Stimulated activated memory B cell treated with anti-CD40 and anti-IgM and Interleukin-4, amounts not matched to agents 10 μg/mL and 1 μg/mL and 100 μg/mL, for 72 hours (primary cell): ENCODE measurements at places on chromosomes 3 and 15.

DNA sequence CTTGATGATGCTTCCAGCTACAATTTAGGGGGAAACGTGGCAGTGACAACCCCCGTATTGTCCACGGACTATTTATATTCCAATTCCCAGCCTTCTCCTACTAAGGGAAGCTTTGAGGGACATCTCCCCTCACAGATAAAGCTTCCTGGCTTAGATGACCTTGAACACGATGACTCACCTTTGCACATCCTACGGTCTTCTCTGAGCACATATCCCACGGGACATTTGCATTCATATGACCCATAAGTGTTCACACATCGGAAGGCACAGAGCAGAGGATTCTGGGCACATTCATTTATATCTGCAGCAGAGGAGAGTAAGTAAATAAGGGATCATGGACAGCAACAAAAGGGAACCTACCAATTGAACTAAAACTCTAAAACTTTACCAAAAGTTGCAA, 101.5 kb downstream of the DUT start:
- H3K36me3 ChIP-seq: no peaks in the 10 kb centered on the region
- no peaks in the 10 kb centered on the region for H3K4me1 ChIP-seq
- H3K27ac ChIP-seq: no peak overlapping the region
- no peak for ATAC-seq
- H3K27me3 ChIP-seq: no peaks in the 10 kb centered on the region
- no peak overlapping the region for H3K4me3 ChIP-seq

- no peaks in the 10 kb centered on the region for H3K4me1 ChIP-seq
- no peaks in the 10 kb centered on the region for H3K36me3 ChIP-seq
- no peak overlapping the region for H3K4me3 ChIP-seq
- no peak for ATAC-seq
- no peak overlapping the region for H3K27ac ChIP-seq
Measured at GRCh38 chr3:67883766-67884165, 229.4 kb upstream of the SUCLG2 start.

DNA sequence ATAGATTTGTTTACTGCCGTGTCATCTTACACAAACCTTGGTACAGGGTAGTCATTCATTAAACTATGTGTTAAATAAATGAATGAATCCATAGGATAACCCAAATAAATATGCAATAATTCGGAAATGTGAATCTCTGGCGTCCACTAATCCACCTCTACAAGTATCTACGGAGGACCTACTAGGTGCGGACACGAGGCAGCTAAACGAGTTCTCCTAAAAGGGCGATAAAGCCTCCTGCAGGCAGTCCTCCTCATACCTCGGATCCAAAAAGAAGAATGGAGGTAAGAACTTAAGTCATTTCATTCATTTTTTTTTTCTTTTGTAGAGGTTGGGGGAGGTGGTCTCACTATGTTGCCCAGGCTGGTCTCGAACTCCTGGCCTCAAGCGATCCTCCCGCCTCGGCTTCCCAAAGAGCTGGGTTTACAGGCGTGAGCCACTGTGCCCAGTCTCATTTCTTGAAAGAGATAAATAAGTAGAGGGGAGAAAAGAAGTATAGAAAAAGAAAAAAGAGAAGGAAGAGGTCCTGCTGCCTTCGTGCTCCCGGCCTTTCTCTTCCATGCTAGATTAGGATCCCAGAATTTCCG, 706 bp upstream of the RPL35A start:
- peaks cover 50% of the 10 kb centered on the region for H3K4me1 ChIP-seq
- H3K4me3 ChIP-seq: peak overlapping the region; percentile 100
- ATAC-seq: no peak
- peak overlapping the region; percentile 99 for H3K27ac ChIP-seq

- no peaks in the 10 kb centered on the region for H3K4me1 ChIP-seq
- ATAC-seq: no peak
- no peak overlapping the region for H3K27ac ChIP-seq
- no peak overlapping the region for H3K4me3 ChIP-seq
- peaks cover 13% of the 10 kb centered on the region for H3K36me3 ChIP-seq
- no peaks in the 10 kb centered on the region for H3K27me3 ChIP-seq
Measured at GRCh38 chr3:43584043-43584826, 37.6 kb downstream of the ANO10 start.

DNA sequence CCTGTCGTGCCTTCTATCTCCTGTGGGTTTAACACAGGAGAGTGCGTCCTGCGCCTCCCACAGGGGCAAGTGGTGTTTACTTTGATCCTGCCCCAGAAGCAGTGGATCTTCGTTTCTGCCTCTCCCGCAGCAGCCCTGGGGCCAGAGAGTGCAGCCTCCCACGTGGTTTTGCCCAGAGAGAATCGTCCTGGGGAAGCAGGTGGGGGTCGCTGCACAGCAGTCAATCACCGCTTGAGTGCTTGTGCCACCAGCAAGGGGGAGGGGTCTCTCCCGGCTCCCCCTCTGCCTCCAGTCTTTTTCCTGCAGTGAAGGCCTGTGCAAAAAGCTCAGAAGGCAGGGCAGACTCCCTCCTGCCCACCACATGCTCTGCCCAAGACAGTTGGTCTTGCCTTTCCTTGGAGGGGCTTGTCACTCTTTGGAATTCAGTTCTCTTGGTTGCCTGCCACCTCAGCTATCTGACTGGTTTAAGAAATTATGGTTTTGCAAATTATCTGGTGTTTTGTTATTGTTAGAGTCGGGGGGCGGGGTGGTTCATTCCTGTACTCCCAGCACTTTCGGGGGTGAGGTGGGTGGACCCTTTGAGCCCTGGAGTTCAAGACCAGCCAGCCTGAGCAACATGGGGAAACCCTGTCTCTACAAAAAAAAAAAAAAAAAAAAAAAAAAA, 26.9 kb downstream of the STOML1 start:
- no peaks in the 10 kb centered on the region for H3K36me3 ChIP-seq
- ATAC-seq: peak; percentile 73
- peak overlapping the region; percentile 68 for H3K4me3 ChIP-seq
- peaks cover 24% of the 10 kb centered on the region for H3K4me1 ChIP-seq
- no peaks in the 10 kb centered on the region for H3K27me3 ChIP-seq
